ENCODE measurements at places on chromosomes 16 and 17.

GRCh38 chr17:65109990-65110680 lies 27.0 kb upstream of the RGS9 start:
- no peaks in the 10 kb centered on the region for H3K36me3 ChIP-seq
- no peak overlapping the region for H3K4me3 ChIP-seq
- no peaks in the 10 kb centered on the region for H3K4me1 ChIP-seq
- no peaks in the 10 kb centered on the region for H3K27me3 ChIP-seq
- no peak for DNase-seq

DNA sequence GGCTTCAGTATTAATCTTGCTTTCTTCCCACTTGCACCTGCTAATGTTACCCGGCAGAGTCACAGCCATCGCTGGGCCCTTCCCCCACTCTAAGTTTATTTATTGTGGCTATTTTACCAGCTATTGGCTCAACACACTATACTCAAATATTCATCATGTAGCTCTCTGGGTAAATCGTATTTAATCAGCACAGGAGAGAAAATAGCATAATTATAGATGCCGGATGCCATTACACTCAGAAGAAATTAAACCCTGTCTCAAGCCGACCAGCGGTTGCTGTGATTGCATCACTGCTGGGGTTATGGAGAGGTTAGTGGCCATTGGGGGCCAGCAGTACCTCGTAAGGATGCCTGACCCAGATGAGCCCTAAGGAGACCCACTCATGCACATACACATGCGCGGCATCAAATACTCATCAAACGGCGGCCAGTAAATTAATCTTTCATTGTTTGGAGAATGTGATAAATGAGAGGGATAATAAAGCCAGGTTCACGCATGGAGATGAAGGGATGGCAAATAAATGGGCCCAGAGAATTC lies 269.5 kb upstream of the ZFHX3 start:
- H3K4me3 ChIP-seq: no peak overlapping the region
- H3K27me3 ChIP-seq: no peaks in the 10 kb centered on the region
- H3K27ac ChIP-seq: no peak overlapping the region
- no peaks in the 10 kb centered on the region for H3K36me3 ChIP-seq
- H3K4me1 ChIP-seq: no peaks in the 10 kb centered on the region
- DNase-seq: no peak

DNA sequence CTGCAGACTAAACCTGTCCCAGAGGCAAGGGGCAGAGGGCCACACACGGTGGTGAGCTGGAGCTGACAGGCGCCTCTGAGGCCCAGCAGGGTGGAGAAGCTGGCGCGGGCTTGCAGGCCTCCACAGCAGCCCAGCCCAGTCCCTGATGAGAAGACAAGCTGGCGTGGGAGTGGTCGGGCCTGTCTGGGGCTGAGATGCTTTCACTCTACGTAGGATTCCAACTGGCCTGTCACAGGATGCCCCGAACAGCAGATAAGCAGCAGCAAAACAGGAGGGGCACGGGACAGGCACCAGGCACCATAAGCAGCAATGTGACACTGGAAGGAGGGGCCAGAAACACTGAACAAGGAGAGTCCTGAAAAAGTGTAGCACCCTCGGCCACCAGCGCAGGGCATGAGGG lies 40.1 kb downstream of the PEMT start:
- no peak overlapping the region for H3K27ac ChIP-seq
- no peak overlapping the region for H3K4me3 ChIP-seq
- H3K27me3 ChIP-seq: no peaks in the 10 kb centered on the region
- H3K36me3 ChIP-seq: no peaks in the 10 kb centered on the region
- DNase-seq: no peak

DNA sequence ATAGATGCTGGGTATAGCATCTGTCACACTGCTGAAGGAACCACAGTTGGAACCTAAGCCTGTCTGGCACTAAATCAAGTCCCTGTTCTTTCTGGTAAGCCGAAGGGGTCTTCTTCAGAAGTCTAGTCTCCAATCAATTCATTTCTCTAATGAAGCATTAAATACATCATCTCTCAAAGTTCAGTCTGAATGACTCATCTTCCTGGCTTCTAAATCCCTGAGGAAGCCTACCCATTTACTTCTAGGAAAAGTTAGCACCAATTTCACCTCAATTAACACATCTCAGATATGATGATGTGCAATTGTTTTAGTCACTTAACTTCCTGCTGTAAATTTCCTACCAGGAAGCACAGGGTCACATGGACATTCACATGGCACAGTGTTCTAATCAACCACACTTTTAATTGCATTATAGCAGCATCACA lies 49.9 kb downstream of the TEX14 start:
- H3K27ac ChIP-seq: no peak overlapping the region
- no peaks in the 10 kb centered on the region for H3K27me3 ChIP-seq
- no peaks in the 10 kb centered on the region for H3K36me3 ChIP-seq

DNA sequence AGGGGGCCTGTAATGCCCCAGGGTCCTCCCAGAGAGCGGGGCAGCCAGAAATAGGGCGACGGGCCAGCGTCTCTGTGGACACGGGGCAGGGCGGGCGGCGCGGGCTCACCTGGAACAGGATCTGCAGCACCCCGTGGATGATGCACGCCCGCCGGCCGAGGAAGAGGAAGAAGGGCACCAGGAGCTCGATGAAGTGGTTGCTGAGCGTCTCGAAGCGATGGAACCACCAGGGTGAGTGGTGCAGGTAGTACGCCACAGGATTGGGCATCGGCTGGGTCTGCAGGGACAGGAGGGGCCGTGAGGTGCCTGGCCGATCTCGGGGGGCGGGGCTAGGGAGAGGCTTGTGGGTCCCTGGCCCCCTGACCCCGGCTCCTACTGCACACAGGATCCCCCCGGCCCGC lies 78.9 kb upstream of the GNG13 start:
- no peaks in the 10 kb centered on the region for H3K27me3 ChIP-seq
- no peaks in the 10 kb centered on the region for H3K4me1 ChIP-seq
- no peak overlapping the region for H3K4me3 ChIP-seq
- no peaks in the 10 kb centered on the region for H3K36me3 ChIP-seq
- no peak for DNase-seq
- no peak overlapping the region for H3K27ac ChIP-seq

DNA sequence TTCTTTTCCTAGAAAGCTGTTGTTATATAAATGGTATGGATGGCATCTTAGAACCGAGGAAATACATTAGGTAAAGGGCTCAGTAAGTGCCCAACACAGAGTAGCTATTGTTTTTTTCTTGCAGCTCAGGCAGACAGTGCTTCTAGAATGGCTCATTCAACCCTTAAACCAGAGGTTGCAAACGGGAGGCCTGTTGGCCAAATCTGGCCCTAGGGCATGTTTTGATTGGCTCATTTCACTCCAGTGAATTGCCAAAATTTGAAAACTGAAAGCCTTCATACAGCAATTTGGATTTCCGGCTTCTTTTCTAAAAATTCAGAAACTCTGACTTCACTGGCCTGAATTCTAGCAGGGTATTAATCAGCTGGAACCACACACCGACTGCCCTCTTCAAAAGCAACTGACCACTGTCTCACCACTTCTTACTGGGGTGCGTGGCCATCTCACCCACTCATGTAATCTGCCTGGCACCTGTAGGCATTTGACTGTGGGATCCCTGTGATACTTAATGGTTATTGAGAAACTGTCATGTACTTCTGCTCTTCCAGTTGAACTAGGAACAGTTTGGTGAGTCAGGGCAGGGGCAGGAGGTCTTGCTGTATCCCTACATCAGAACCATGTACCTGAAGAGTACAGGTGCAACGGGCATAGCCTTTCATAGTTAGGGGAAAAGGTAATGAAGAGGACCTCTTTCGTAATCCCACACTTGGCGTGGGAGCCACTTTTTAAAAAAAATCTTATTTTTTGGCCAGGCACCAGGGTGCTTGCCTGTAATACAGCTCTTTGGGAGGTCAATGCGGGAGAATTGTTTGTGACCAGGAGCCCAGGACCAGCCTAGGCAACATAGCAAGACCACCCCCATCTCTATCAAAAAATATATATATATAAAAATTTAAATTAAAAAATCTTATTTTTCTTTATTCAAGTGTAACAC lies 53.6 kb upstream of the SCNN1B start:
- H3K4me3 ChIP-seq: no peak overlapping the region
- no peaks in the 10 kb centered on the region for H3K27me3 ChIP-seq
- H3K4me1 ChIP-seq: no peaks in the 10 kb centered on the region
- H3K27ac ChIP-seq: no peak overlapping the region
- DNase-seq: no peak

DNA sequence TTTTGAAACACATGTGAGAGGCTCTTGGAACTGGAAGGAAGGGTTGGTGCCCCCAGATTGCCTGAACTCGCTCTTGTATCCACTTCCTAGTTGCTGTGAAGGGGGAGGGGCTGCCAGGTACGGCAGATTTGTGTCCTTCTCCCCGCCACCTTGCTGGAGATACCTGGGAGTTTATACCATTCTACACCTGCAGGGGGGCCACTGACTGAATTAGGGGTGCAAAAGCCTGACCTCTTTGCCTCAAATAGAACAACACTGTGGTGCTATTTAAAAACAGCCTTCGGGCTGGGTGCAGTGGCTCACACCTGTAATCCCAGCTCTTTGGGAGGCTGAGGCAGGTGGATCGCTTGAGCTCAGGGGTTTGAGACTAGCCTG lies 35.1 kb upstream of the IL34 start:
- H3K36me3 ChIP-seq: no peaks in the 10 kb centered on the region
- no peak for DNase-seq
- H3K4me3 ChIP-seq: no peak overlapping the region
- no peaks in the 10 kb centered on the region for H3K4me1 ChIP-seq
- H3K27ac ChIP-seq: no peak overlapping the region

GRCh38 chr17:15124264-15124595 lies 140.9 kb downstream of the PMP22 start:
- H3K27me3 ChIP-seq: no peaks in the 10 kb centered on the region
- DNase-seq: no peak
- H3K36me3 ChIP-seq: no peaks in the 10 kb centered on the region
- H3K4me3 ChIP-seq: no peak overlapping the region
- no peaks in the 10 kb centered on the region for H3K4me1 ChIP-seq
- H3K27ac ChIP-seq: no peak overlapping the region

DNA sequence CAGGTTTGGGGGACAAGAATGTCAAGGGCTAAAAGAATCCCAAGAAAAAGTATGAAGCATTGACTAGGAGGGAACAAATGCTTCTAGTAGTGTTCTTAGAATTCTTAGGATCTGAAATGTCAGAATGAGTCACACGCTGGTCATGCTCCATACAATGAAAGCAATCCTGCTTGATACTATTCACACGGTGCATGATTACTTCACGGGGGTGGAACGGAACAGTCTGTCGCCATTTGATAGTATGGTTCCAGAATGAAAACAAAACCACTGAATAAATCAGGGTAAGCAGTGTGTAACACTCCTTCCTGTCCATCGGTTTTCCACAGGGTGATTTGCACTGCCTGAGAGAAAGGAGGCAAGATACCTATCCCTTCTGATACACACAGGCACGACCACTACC lies 22.9 kb upstream of the YWHAE start:
- H3K4me3 ChIP-seq: no peak overlapping the region
- H3K27me3 ChIP-seq: no peaks in the 10 kb centered on the region
- no peak for DNase-seq
- peaks cover 49% of the 10 kb centered on the region for H3K36me3 ChIP-seq
- H3K4me1 ChIP-seq: no peaks in the 10 kb centered on the region
- H3K27ac ChIP-seq: no peak overlapping the region

DNA sequence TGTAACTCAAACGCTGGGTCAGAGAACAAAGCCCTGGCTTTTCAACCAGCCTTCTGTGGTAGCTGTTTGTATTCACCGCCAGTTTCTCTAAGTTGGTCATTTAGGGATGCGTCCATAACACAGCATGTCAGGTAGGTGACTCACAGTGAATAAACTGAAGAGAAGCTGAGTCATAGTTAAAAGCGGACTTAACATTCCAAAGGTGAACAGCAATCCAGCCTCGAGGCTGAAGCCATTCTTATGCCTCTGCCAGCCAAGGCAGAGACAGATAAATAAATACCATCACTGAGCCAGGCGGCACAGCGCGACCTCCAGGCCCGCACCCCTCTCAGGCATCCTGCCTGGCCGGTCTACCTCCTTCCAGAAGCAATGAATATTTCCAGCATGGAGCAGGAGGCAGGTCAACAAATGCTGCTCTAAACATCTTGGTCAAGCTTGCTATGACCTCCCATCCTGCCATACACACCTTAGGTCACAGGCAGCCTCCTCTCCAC lies 12.4 kb upstream of the CACNG4 start:
- no peaks in the 10 kb centered on the region for H3K4me1 ChIP-seq
- no peaks in the 10 kb centered on the region for H3K36me3 ChIP-seq
- no peaks in the 10 kb centered on the region for H3K27me3 ChIP-seq
- no peak overlapping the region for H3K4me3 ChIP-seq

DNA sequence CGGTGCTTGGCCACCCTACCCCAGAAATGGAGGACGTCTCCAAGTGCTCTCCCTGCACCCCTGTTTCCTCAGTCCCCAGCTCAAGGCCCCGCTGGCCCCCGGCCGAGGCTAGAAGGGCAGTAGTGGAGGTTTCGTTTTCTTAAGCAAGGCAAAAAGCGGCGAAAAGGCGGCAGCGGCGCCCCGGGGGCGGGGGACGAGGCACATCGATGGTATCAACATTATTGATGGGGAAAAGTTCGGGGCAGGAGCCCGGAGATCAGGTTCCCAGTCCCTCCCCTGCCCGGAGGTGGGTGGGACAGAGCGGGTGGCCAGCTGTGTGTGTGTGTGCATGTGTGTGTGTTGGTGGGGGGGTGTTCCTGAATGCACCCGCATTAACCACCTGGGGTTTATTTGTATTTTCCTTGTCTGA lies 4.1 kb upstream of the SALL1 start:
- H3K27me3 ChIP-seq: peaks cover 66% of the 10 kb centered on the region
- no peak overlapping the region for H3K27ac ChIP-seq
- no peaks in the 10 kb centered on the region for H3K36me3 ChIP-seq
- H3K4me3 ChIP-seq: no peak overlapping the region
- no peak for DNase-seq
- H3K4me1 ChIP-seq: no peaks in the 10 kb centered on the region

DNA sequence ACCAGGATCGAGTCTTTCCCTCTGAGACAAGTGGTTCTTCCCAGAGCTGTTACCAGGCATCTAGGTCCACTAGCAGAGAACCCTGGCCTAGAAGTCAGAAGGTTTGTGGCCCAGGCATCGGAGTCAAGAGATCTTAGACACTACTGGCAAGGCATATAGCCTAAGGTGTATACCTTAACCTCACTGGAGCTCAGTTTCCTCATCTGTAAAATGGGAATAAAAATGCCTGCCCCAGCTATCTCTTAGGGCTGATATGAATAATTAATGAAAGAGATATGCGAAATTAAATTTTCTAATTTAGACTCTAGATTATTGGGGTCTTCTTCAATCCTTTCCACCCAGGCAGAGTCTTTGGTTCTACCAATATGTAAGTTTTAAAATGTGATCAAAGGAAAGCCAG lies 60.5 kb upstream of the NLK start:
- peaks cover 2% of the 10 kb centered on the region for H3K27me3 ChIP-seq
- no peak overlapping the region for H3K4me3 ChIP-seq
- DNase-seq: no peak
- H3K4me1 ChIP-seq: no peaks in the 10 kb centered on the region
- no peak overlapping the region for H3K27ac ChIP-seq
- H3K36me3 ChIP-seq: no peaks in the 10 kb centered on the region

GRCh38 chr16:13480801-13481200 lies 439.2 kb upstream of the ERCC4 start:
- no peaks in the 10 kb centered on the region for H3K36me3 ChIP-seq
- no peaks in the 10 kb centered on the region for H3K27me3 ChIP-seq
- DNase-seq: no peak
- H3K4me3 ChIP-seq: no peak overlapping the region
- no peaks in the 10 kb centered on the region for H3K4me1 ChIP-seq
